Stimulated activated CD8-positive, alpha-beta memory T cell treated with anti-CD3 and anti-CD28 coated beads, Interleukin-12 subunit alpha, Interleukin-12 subunit beta, amount 100 ng/mL, for 1 hour (primary cell): ENCODE measurements at places on chromosomes 3 and 15.

GRCh38 chr3:53577506-53577905 lies 83.1 kb downstream of the CACNA1D start:
- DNase-seq: no peak

GRCh38 chr3:107264888-107265287 lies 112.4 kb upstream of the CCDC54 start:
- DNase-seq: no peak

DNA sequence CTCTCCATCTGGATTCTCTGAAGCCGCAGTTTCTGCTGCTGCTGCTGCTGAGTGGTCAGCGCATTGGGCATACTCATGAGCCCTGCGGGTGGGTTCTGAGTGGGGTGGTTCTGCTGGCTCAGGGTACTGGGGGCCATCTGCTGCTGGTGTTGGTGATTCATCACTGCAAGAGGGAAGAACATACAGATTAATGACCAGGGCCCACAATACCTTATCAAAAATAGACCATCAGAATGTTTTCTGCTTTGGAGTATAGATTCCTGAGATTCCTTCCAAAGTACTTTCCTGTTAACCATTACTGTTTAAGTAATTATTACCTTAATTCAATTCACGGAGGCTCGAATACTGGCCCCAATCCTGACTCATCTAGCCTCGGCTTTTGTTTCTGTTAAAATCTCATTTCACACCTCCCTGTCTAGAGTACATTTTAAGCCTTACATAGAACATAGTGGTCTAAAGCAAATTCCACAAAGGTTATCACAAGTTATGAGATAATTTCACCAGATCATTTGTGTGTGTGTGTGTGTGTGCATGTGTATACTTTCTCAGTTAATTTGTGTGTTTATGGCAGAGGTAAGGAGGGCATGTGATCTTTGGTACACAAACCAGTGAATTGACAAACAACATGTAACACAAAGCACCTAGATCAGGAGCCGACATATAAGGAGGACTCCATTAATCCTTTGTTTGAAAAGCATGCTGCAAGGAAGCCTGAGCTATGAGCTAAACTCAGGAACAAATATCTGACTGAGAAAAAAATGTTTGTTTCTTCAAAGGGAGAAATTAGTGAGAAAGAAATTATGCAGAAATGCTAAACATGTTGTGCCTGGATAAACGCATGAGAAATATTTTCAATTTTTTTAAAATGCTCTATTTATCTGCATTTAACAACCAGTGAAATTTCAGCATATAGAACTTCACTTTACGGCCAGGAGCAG lies 68.1 kb downstream of the TM4SF4 start:
- DNase-seq: no peak

- no peak for DNase-seq
These were observed 328.9 kb upstream of the TBL1XR1 start for GRCh38 chr3:177525987-177526712.

GRCh38 chr3:87198774-87199173 lies 28.3 kb upstream of the CHMP2B start:
- DNase-seq: no peak

- no peak for DNase-seq
These were observed 21.4 kb downstream of the RFX7 start for GRCh38 chr15:56222302-56222701.

GRCh38 chr3:51581524-51581923 lies 43.0 kb downstream of the RAD54L2 start:
- DNase-seq: no peak

DNA sequence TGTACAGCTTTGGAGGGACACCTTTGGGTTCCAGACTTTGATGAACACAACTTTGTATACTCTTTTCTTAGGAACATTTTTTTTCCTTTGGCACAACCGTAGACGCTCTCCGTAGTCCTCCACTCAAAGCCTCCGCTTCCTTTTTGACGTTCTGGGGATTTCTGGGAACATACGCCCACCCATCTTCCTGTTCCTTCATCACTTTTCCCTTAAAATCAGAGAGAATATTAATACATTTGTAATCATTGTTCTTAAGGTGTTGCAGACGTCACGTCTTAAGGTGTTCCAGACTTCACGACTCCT lies 405 bp upstream of the SPG21 start:
- no peak for DNase-seq

DNA sequence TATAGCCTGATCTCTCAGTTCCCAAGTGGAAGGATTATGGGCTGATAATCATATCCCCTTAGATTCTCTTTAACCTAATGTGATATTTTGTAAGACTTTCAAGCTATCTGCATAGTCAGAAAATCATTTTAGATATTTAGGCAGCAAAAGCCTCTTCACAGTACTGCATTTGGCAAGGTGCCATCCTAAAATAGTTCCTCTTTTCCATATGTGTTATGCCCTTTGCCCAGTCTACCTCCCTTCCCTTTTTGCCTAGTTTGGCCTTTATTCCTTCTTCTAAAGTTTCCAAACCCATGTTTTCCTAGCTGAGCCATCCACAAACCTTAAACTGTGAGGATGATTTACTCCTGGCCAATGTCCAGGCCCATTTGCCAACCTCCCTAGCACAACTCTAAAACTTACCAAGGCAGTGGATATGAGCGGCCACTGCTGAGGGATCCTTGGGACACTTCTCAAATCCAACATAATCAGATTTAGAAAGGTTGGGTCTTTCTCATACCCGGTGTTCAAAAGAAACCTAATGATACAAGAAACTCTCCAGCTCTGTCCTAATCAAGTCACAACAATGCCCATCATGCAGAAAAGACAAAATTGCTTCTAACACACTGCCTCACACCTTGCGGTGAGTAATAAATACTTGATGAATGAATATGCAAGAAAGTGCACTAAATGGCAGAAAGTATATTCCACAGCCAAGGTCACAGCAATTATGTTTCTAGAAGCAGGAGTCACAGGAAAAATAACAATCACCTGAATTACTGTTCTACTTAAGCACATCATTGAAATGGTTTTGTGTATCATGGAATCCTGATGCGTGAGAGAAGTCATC lies 493.9 kb downstream of the NLGN1 start:
- DNase-seq: no peak

DNA sequence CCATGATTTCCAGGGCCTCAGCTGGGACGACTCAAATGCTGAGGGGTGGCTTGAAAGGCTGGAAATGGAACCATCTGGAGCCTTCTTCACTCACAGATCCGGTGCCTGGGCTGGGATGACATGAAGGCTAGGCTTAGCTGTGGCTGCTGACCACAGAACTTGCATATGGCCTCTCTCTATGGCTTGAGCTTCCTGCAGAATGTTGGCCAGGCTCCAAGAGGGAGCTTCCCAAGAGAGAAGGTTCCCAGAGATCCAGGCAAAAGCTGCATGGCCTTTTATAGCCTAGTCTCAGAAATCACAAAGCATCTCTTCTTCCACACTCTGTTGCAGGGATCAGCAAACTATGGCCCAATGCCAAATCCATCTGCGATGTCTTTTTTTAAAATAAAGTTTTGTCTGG lies 44.8 kb downstream of the GATM start:
- no peak for DNase-seq

GRCh38 chr3:150145659-150146058 lies 175.0 kb upstream of the PFN2 start:
- no peak for DNase-seq

DNA sequence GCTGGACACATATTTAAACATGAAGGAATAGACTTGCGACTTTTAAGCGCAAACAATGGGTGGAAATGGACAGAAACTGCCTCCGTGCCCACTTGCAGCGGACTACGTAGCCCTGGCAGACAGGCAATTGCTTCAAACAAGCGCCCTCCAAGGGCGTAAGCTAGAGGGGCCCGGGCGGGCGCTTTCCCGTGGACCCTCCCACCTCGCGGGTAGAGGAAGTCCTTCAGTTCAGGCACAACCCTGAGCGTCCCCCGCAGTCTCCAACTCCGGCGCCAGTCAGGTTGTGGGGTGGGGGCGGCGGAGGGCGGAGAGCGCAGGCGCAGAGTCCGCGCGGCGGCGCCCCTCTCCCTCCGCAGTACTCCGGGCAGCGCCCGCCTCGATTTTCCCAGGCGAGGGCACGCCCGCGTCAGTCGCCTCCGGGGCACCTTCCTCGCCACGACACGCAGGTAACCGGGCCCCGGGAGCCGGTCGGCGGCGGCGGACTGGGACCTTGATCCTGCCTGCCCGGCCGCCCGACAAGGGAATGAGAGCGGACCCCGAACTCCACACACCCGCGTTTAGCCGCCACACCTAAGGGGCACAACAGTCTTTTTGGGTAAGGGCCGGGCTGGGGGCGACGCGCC lies at the start of gene SLC35G2:
Gene SLC35G2, plus strand, starts transcription at position 358 of the 623 bp plus-strand sequence. CDS start 35,335 bp downstream, outside the sequence.
- DNase-seq: no peak

DNA sequence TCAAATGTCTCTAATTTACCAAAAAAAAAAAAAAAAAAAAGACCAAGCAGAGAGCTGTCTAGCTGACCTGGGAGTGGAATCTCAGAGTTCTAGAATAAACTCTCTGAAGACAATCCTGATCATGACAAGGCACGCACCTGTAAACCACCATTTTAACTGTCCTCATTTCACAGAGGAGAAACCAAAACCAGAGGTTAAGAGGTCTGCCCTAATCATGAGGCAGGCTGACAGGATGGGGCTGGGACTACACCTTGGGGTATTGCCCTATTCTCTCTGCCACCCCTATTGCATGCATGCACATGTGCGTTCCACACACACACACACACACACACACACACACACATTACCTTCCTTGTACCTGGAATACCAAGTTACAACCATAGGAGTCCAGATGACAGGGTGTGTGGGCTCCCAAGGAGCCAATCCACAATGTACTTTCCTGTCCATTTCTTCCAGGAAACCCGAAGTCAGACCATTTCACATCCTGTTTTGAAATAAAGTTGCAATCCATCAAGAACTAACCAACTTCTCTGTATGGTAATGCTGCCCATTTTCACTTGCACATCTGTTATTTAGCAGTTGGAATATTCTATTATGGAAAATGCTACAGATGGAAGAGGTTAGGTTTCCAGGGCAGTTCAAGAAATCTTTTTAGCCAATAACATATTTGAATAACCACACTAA lies 34.6 kb downstream of the HSPBAP1 start:
- no peak for DNase-seq

- DNase-seq: no peak
These were observed 666.9 kb downstream of the MECOM start for GRCh38 chr3:168996622-168997021.

- no peak for DNase-seq
These were observed 39.0 kb downstream of the FAM3D start for GRCh38 chr3:58627570-58627885.

DNA sequence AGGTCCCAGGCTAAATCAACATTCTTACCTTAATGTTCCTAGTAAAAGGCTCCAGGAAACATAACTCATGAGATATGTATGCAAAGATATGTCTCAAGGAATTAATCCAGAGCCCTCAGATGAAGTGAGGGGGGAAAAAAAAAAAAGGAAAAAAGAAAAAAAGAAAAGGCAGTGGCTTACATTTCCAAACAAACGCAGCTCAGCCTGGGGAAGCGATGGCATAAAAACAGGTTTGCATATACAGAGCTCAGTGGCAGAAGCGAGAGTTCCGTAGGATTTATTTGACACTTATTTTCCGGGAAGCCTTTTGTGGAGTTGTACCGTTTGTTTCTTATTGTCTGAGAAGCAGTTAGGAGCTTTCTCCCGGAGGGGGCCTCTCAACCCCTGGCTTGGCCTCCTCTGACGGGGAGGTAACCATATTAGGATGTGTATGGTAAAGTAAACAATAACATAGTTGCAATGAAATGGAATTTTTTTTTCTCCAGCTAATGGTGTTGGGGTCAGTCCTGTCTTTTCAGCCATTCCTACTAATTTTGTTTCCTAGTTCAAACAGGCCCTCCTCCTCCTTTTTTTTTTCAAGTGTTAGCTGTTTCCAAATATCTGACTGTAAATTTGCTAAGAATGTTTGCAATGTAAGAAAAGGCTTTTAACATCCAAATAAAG lies 338.6 kb downstream of the FOXP1 start:
- DNase-seq: no peak

DNA sequence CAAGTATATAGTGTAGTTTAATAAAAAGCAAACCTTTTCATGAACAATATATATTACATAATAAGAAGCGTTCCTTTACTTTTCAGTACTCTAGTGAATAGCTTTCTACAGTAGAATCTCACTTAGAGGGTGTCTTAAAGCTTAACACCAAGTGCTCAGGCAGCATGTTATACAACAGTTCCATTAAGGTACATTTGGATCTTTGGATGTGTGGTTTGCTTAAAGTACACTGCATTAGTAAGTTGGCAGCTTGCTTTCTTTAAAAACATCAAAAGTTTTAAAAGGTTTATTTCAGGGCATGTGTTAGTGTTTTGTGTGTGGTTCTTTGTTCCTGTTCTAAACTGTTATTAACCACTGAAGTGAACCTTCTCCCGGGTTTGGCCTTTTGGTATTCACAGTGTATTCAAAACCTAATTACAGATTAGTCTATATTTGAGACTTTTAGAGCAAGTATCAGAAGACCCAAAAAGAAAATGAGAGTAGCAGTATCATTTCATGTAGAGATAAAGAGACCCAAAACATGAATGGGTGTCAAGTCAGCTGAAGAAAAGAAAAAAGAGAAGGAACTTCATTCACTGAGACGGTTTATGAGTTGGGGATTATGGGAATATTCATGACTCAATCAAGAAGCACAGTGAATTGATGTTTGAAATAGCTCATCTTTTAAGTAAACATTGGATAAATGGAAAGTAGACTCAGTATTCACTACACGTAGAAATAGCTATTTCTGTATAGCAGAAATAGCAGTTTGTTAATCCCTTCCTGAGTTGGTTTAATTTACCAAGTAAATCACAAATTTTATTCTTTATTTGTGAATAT lies 93.9 kb downstream of the OPA1 start:
- DNase-seq: no peak

DNA sequence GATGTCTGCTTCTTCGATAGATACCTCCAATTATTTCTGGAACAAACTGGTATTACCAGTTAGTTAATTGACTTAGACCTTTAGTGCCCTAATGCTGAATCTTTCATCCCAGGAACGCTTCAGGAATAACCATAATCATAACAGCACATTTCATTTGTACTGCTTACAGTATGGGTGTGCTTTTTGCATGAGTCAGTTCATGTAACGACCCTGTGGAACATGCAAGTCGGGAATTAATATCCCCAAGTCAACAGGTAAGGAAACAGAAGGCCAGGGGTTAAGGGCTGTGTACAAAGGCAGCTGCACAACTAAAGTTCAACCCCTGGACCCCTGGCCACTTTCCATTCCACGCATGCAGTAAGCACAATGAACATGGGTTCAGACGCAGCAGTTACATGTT lies 49.2 kb downstream of the ADCY5 start:
- no peak for DNase-seq

GRCh38 chr15:101724675-101725005 lies 367 bp upstream of the TARS3 start:
- DNase-seq: no peak
